HCT116 (cell line): ENCODE measurements at places on chromosomes 7 and 10.

- no peaks in the 10 kb centered on the region for H3K27me3 ChIP-seq
- H3K27ac ChIP-seq: no peak overlapping the region
- no peak for DNase-seq
- H3K36me3 ChIP-seq: no peaks in the 10 kb centered on the region
- H3K4me3 ChIP-seq: no peak overlapping the region
Observed at GRCh38 chr7:105127179-105127578, 113.2 kb downstream of the KMT2E start.

DNA sequence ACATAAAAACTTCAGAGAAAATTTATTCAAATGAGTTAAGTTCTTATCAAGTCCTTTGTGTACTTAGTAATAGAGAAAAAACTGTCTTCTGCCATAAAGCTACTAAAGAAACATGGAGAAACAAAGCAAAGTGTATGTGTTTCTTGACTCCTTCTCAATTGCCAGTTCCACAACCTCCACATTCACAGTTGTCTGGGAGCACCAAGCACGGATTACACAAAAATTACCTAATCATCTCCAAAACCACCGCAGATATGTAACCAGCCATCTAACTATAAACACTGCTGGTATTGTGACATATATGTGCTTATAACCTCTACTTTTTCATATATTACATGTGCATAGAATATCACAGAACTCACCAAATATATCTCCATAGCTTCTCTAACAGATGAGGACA lies 23.1 kb downstream of the MAGI2 start:
- no peak overlapping the region for H3K27ac ChIP-seq
- DNase-seq: no peak
- no peaks in the 10 kb centered on the region for H3K27me3 ChIP-seq

DNA sequence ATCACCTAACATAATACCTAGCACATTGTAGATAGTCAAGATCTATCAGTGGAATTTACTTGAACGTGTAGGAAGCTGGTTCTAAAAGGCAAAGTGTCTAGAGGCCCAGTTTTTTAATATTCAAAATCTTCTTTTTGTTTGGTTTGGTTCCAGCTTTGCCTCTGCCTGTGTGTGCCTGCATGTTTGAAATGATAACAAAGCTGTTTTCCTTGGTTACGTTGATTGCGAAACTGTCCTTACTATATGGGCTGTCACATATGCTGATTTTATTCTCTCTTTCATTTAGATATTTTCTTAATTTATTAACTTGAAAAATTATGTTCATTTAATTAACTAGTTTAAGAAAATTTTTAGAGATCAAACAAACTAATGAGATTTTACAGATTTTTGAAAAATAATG lies 237.3 kb downstream of the SEMA3A start:
- no peaks in the 10 kb centered on the region for H3K36me3 ChIP-seq
- no peaks in the 10 kb centered on the region for H3K27me3 ChIP-seq
- H3K27ac ChIP-seq: no peak overlapping the region
- H3K4me3 ChIP-seq: no peak overlapping the region

GRCh38 chr10:93412801-93413200 lies 69.3 kb downstream of the MYOF start:
- DNase-seq: no peak
- H3K27ac ChIP-seq: no peak overlapping the region

DNA sequence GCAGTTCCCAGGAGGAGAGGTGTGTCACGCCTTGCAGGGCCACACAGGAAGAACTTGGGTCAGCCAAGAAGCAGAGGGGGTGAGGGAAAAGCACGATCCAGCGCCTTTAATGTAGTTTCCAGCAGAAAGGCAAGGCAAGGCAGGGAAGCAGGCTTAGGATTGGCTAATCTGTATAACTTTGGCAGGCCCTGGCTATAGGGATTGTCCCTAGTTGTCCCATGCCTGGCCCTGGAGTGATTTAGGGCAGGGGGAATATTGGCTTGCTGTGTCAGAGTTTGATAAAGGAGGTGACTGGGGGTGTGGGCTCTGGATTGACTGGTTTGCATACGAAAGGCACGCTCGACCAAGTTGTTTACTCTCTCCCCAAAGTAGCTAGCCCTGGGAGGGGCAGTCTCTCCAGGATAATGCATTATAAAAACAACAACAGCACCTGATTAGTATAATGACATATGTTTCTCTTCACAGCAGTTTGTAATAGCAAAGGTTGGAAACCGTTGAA lies 44.5 kb downstream of the RBM28 start:
- no peak overlapping the region for H3K4me3 ChIP-seq
- no peaks in the 10 kb centered on the region for H3K27me3 ChIP-seq
- no peaks in the 10 kb centered on the region for H3K4me1 ChIP-seq
- H3K36me3 ChIP-seq: no peaks in the 10 kb centered on the region
- no peak overlapping the region for H3K27ac ChIP-seq
